ENCODE measurements at places on chromosomes 3 and 15.

- no peak for DNase-seq
Observed at GRCh38 chr3:158671821-158672214, 630 bp downstream of the LXN start.

GRCh38 chr3:63934041-63934866 is 22.1 kb upstream of the SCAANT1 start:
- no peak for DNase-seq

DNA sequence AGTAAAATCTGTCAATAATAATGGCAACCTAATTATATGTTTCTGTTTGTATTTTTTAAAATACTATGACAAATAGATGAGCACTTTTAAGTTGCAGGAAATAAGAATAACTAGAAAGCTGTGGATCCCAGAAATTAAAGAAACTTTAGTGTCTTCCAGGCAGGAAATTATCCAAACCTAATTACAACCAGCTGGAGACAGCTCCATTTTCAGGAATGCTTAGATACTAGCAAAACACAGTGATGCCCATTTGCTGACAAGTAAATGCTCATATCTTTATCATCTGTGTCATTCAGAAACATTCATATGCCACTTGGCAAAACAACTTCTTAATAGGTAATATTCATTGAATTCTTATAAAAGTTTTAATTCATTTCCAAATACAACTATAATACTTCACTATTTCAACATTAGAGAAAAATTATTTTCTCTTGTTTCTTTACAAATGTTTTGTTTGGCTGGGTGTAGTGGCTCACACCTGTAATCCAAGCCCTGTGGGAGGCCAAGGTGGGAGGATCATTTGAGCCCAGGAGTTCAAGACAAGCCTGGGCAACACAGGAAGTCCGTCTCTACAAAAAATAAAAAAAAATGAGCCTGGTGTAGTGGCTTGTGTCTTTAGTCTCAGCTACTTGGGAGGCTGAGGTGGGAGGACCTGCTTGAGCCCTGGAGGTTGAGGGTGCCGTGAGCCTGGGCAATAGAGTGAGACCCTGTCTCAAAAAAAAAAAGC is 169.1 kb upstream of the TSPAN3 start:
- no peak for DNase-seq

GRCh38 chr3:112011376-112011940 is 12.7 kb downstream of the TAGLN3 start:
- DNase-seq: no peak

- no peak for DNase-seq
Observed at GRCh38 chr3:192092388-192093005, 631.5 kb downstream of the PYDC2 start.

GRCh38 chr3:25683882-25684281 is 19.2 kb upstream of the TOP2B start:
- no peak for DNase-seq

GRCh38 chr15:58854593-58854992 is 78.9 kb downstream of the SLTM start:
- DNase-seq: no peak

DNA sequence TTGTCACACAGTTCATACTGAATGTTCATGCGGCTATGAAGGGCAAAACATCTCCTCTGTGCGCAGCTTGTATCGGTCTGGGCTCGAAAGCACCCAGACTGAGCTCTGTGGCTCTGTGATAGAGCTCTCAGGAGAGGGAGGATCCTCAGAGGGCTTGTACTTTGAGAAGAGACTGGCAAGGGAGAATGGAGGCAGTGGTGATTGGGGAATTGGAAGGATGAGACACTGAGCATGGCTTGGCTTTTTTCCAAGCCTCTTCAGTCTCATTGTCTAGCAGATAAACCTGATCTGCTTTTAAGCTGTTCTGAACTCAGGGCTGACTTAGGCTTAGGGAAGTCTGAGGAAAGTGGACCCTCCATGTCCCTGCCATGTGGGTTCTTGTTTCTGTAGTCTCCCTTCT is 43.0 kb downstream of the RAD54L2 start:
- DNase-seq: no peak

GRCh38 chr15:85706779-85707518 is 87.8 kb downstream of the KLHL25 start:
- DNase-seq: no peak

DNA sequence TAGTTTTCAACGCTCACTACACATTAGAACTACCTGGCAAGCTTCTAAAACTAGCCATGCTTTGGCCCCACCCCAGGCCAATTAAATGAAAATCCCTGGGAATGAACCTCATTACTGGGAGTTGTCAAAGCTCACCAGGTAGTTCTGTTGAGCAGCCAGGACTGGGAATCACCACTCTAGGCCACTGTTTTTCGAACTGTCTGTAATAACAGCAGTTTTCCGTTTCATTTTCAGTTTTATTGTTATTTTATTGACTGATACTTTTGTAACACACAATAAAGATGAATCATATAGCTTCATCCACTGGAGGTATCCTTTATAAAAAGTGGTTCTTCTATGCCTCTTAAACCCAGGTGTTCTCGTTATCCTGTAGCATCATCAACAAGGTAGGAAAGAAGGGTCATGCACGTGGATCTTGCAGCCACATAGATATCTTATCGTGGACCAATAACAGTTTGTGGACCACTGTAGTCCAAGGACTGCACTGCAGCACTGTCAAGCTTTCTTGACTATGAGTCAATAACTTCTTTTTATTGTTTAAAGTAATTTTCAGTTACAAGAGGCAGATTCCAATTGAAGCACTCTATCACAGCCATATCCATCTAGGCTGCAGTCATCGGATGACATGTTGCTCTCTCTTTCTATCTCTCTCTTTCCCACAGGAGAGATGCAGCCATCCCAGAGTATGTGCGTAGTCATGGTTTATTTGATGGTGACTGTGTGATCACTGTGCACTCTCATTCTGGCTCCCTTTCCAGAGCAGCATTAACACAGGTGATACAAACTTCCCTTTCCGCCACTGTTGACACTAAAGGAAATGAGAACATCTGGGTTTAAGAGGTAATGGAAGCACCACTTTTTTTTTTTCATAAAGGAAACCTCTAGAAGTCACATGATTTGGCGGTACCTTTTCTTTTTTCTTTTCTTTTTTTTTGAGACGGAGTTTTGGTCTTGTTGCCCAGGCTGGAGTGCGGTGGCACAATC is 39.0 kb upstream of the BLM start:
- DNase-seq: no peak

- no peak for DNase-seq
Observed at GRCh38 chr3:189508784-189509501, 122.2 kb upstream of the TP63 start.

DNA sequence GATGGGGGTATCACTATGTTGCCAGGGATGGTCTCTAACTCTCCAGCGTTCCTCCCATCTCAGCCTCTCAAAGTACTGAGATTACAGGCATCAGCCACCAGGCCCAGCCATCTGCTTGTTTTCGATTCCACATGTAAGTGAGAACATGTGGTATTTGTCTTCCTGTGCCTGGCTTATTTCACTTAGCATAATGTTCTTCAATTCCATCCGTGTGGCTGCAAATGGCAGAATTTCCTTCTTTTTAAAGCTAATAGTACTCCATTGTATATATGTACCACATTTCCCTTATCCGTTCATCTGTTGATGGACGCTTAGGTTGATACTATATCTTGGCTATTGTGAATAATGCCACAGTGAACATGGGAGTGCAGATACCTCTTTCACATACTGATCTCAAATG is 70.6 kb downstream of the ASB7 start:
- DNase-seq: no peak

GRCh38 chr15:63456258-63456657 is 48.1 kb upstream of the USP3 start:
- DNase-seq: no peak

DNA sequence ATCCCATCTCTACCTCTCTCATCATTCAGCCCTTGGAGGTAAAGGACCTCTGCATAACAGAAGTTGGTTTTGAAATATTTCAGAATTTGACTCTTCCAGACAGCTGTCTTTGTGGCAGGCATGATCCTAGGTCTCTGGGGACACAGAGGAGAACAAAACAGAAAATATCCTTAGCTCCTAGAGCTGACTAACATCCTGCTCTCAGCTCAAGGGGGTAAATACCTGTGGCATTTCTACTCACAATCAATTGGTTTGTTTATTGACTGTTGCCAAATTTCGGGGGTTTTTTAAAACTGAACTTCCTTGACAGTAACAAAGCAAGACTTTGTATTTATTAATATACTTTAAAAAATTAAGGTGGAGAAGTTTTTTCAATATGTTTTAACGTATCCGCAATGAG is 78.8 kb downstream of the EOMES start:
- no peak for DNase-seq

- DNase-seq: no peak
Observed at GRCh38 chr3:141094790-141095545, 43.8 kb downstream of the SPSB4 start.

GRCh38 chr3:139291276-139292051 is 52.4 kb upstream of the MRPS22 start:
- DNase-seq: no peak

GRCh38 chr3:65888980-65889706 is 149.6 kb downstream of the MAGI1 start:
- DNase-seq: no peak

DNA sequence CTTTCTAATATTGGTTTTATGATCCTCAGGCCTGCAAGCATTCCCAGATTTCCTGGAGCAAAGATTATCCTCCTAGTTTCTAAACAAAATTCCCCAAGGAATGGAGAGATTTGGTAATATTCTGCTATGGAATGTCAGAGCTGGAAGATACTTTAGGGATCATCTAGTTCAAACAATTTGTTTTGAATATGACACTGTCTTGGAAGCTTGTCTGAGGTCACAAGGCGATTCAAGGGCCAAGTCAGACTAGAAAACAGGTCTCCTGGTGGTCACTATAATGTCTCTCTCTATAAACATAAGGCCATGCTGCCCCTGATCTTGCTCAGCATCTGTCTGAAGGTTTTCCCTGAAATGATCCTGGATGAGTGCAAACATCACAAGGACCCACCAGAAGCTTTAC is 143.4 kb upstream of the BCL6 start:
- no peak for DNase-seq

DNA sequence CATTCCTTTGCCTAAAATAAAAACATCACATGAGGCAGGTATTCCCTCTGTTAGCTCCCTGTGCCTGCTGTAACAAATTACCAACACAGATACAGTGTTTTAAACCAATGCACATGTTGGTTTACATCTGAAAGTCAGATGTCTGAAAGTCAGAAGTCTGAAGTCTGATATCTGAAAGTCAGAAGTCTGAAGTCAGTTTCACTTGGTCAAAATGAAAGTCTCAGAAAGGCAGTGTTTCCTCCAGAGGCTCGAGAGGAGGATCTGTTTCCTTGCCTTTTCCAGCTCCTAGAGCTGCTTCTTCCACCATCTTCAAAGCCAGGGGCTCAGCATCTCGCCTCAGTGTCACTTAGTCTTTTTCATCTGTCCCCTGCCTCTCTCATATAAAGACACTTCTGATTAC is 22.0 kb downstream of the SST start:
- DNase-seq: no peak

GRCh38 chr15:80199366-80199765 is 46.6 kb downstream of the FAH start:
- DNase-seq: no peak

GRCh38 chr3:26343647-26344046 is 278.9 kb upstream of the LRRC3B start:
- DNase-seq: no peak

DNA sequence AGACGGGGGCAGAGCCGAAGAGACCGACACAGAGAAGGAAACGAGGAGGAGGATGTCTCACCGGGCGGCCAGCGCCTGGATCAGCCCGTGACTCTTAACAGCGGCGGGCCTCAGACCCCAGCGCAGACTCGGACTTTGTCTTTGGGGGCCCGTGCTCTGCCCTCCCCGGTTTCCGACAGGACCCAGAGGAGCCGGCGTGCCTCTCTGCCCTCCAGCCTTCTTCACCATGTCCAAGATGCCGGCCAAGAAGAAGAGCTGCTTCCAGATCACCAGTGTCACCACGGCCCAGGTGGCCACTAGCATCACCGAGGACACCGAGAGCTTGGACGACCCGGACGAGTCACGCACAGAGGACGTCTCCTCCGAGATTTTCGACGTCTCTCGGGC is 1.0 kb downstream of the TSC22D2 start:
- DNase-seq: no peak

DNA sequence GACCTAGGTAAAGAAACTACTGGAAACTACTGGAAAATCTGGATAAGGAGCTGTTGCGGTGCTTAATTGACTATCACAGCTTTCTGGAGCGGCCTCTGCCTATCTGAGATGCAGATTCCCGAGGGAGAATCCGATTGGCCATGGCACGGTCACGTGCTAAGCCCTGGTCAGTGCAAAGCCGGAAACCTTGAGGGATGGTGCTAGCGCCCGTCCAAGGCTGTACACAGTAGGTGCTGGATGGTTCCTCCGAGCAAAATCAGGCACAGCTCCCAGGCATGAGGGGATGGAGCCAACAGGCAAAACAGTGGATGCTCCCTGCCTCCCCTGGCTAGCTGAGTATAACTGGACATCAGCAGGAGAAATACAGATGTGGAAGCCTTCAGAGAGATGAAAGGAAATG is 238.7 kb upstream of the HES1 start:
- DNase-seq: no peak

DNA sequence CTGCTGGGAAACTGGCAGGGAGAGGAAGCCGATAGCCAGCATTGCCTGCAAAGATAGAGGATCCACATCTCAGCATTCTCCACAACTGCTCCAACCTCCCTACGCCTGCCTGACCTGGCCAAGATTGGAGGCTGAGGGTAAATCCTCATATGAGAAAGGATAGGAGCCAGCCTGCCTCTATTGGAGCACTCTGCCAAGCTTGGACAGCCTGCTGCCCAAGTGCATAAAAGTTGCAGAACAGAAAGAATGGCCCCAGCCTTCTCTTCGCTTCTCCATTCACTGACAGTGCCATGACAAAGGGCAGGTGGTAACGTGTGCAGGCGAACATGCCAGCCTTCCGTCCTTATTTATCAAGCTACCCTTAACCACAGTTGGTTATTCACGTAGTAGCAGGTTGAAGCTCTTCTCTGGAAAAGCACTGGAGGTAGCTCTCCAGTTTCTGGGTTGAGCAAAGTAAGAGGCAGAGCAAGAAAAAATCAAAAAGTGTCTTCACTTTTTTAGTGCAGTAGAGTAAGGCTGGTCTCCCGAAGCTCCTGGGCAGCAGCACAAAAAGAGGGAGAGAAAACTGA is 4.3 kb downstream of the BMF start:
- DNase-seq: no peak

GRCh38 chr15:61173899-61174689 is 55.0 kb downstream of the RORA start:
- DNase-seq: no peak

DNA sequence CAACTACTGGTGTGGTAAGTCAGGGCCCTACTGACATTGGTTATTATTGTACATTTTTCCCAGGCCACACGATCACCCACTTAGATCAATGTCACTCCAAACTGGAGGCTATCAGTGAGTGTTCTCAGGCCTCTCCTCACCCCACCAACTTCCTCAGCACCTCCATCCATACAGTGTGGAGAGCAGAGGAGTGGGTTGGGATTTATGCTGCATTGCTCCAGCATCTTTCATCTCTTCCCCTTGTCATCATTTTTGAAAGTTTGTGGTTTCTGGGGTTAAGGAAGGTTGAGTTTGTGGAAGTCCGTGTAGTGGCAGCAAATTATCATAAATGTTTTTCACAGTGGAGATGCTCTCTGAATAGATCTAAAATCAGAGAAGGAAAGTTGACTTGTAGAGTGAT is 60.2 kb downstream of the TLNRD1 start:
- DNase-seq: no peak

GRCh38 chr3:64837986-64838735 is 150.4 kb upstream of the ADAMTS9 start:
- DNase-seq: no peak

- no peak for DNase-seq
Observed at GRCh38 chr3:173006006-173006405, 135.0 kb downstream of the SPATA16 start.

GRCh38 chr3:43260412-43260811 is 25.9 kb upstream of the SNRK start:
- no peak for DNase-seq

GRCh38 chr15:52309154-52309548 is 13.5 kb upstream of the MYO5C start:
- no peak for DNase-seq
